Activated T-cell treated with anti-CD3 and anti-CD28 coated beads for 1 hour (primary cell): ENCODE measurements at places on chromosomes 16 and 17.

DNA sequence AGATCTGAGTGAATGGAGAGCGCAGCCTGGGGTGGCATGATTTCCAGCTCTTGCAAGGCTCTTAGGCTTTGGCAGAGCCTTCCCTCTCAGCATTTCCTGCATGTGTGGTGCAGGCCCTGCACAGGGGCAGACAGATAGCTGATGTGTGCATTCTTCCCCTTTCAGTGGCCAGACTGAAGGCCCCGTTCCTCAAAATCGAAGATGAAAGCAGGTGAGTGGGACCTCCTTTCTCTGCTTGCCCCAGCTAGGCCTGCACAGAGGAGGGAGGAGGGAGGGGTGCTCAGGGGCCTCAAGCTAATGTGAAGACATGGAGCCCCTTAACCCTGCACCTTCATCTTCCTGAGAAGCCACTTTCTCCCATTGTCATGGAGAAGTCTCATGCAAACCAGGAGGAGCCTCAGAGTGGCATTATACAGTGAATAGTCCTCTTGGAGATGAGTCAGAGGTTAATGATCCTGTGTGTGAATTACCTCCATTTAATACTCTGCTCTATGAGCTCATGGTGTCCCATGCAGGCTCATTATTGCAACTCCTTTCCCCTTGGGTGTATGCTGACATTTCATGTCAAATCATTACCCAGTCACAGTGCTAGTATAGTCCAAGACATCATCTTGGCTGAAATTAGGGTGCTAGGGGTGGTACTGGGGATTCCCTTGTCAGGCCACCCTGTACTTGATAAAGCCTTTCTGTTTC lies 20.4 kb upstream of the ADAM11 start:
- no peak for DNase-seq

DNA sequence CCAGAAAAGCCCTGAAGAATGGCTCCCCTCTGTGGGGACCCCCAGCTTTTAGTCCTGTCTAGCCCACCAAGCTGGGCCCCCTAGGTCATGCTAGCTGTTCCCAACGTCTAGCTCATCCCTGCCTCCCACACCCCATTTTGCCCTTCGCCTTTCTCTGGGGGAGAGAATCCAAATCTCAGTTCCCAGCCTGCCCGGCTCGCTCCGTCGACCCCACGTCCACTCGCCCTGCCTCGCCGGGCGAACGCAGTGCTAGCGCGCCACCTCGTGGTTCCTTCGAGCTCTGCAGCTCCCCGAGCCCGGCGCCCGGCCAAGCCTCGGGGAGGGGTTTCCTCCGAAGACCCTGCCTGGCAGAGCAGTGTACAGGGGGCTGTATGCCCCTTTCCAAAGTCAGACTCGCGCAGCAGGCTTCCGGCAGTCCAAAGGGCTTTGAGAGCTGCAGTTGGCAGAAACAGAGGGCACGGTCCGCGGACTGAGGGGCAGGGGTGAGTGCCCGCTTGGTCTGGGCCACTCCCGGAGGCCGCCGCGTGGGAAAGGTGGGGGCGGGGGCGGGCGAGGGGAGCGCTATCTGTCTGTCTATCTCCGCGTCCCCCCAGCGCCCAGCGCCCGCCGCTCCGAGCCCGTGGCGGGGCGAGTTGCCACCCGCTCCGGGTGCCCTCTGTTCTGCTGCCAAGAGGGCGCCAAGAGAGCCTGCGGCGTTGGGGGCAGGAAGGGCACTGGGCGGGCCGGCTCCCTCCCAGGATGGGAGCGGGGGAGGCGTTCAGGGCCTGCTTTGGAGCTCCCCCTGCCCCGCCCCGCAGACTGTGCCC lies 1.7 kb upstream of the DLX3 start:
- peak; percentile 66 for DNase-seq

DNA sequence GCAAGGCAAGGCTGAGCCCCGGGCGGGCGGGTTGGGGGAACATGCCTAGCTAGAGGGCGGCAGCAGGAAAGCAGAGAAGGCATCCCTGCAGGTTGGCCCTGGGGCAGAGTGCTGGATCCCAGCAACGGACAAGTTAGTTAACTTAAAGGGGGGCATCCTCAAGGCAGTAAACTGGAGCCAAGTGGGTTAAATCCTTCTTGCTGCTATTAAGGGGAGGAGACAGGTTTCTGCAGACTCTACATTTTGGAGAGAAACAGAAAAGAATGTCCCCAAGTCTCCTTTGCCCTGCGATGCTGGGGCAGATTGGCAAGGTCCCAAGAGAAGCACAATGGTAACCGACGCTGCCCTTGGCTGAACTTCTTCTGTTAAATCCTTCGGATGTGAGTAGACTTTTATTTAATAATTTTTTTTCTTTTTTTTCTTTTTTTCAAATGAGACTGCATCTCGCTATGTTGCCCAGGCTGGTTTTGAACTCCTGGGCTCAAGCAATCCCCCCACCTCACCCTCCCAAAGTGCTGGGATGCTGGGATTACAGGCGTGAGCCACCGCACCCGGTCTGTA lies 14.0 kb downstream of the ATP5PD start:
- no peak for DNase-seq

DNA sequence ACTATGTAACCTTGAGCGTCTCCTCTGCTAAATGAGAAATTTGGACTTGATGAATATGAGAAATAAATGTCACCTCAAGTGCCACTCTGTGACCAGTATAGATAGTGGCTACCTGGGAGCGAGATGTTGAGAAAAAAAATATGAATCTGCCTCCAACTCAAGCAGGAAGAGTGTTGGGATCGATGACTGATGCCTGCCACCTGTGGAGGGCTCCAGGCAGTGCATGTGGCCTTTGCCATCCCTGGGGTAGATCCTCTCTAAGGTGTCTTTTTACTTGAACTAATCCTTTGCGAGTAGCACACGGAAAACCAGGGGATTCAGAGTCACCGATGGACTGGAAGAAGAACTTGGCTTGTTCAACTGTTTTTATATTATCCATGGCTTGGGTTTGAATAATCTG lies 9.4 kb downstream of the CCDC182 start:
- no peak for DNase-seq

DNA sequence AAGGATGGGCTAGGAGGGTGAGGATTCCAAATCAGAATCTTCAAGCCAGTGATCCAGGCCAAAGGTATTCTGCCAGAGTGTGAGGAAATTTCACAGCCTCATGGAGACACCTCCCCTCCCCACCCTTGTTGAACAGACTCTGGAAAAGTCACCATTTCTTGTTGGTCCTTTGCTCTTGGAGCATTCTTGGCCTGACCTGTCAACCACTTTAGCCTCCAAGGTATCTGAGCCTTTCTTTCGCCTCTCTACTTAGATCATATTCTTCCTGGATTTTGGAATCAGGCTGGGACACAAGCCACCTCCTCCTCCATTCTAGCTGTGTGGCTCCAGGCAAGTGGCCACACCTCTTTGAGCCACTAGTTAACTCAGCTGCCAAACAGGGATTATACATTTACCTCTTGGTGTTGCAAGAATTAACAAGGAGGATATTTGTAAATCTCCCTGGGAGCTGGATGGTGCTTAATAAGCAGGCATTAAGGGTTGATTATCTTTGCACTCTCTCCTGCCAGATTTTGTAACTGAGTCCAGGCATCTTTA lies 193.5 kb downstream of the WWOX start:
- DNase-seq: no peak

- DNase-seq: no peak
These were observed 3.2 kb downstream of the MAP1LC3B start for GRCh38 chr16:87395181-87395842.

DNA sequence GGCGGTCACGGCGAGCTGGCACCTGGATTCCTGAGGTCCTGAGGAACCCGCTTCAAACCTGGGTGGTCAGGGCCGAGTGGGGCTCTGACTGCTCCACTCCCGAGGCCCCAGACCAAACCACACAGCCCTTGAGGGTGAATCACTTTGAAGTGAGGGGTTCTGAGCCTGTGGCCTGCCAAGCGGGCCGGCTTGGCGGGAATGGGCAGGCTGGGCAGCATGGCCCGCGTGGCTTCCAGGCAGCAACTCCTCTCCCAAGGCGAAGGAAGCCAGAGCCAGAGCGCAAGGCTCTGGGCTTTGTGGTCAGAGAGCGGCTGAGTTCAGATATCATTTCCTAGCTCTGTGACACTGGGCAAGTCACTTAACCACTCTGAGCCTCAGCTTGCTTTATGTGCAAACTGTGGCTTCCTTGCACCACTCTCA lies 42.7 kb downstream of the CMIP start:
- DNase-seq: no peak

DNA sequence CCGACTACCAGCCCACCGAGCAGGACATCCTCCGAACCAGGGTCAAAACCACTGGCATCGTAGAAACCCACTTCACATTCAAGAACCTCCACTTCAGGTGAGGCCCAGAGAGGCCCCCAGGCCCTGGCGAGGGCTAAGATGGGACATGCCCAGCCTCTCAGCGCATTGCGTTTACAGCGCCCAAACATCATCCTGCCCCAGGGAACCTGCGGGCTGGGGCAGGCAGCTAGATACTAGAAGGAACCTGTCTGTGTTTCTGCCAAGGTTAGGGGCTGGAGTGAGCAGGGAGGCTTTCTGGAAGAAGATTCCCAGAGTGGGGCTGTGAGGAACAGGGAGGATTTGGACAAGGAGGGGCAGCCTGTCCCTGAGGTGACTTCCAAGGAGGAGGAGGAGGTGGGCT lies 90.6 kb downstream of the AMFR start:
- no peak for DNase-seq

- no peak for DNase-seq
These were observed 144.6 kb upstream of the PLCG2 start for GRCh38 chr16:81634380-81635062.

GRCh38 chr17:79619636-79620206 lies 8.9 kb upstream of the RBFOX3 start:
- DNase-seq: no peak

DNA sequence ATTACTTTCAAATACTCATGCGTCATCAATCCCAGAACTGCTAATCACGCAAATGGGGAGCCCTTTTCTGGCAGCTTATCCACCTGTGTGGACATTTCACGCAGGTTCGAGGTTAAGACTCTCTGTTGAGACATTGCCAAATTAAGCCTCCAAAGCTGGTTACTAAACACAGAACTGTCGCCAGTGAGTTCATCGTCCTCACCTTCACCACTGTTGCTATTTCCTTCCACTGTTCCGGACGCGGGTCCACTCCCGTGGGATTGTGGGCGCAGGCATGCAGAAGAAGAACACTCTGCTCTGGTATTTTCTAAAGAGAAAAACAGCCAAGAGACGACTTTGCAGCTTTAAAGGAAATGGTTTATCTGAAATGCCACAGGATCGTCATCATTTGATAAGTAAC lies 16.1 kb downstream of the GOT2 start:
- no peak for DNase-seq
